Activated CD4-positive, alpha-beta T cell treated with anti-CD3 and anti-CD28 coated beads, Interleukin-2, amount 10 ng/mL, durations not matched to agents 24 days and 14 days (primary cell): ENCODE measurements at places on chromosomes 11 and 22.

- H3K4me3 ChIP-seq = no peak overlapping the region
- peaks cover 2% of the 10 kb centered on the region for H3K4me1 ChIP-seq
- no peaks in the 10 kb centered on the region for H3K36me3 ChIP-seq
- no peak for DNase-seq
Observed at GRCh38 chr11:10581481-10582019, 13.1 kb upstream of the LYVE1 start.

- peaks cover 5% of the 10 kb centered on the region for H3K4me1 ChIP-seq
- H3K4me3 ChIP-seq = no peak overlapping the region
- H3K36me3 ChIP-seq = no peaks in the 10 kb centered on the region
- H3K27me3 ChIP-seq = peaks cover 9% of the 10 kb centered on the region
- H3K27ac ChIP-seq = no peak overlapping the region
Observed at GRCh38 chr11:69887841-69888427, 68.7 kb upstream of the FGF3 start.

GRCh38 chr11:79253280-79253679 lies 187.6 kb downstream of the TENM4 start:
- no peaks in the 10 kb centered on the region for H3K4me1 ChIP-seq
- peaks cover 1% of the 10 kb centered on the region for H3K27me3 ChIP-seq
- no peaks in the 10 kb centered on the region for H3K36me3 ChIP-seq
- DNase-seq = no peak
- no peak overlapping the region for H3K27ac ChIP-seq

- H3K27me3 ChIP-seq = peaks cover 24% of the 10 kb centered on the region
- no peaks in the 10 kb centered on the region for H3K36me3 ChIP-seq
- H3K27ac ChIP-seq = no peak overlapping the region
Observed at GRCh38 chr11:77479746-77480352, 6.0 kb upstream of the PAK1 start.

- H3K27me3 ChIP-seq = no peaks in the 10 kb centered on the region
- peak; percentile 95 for DNase-seq
- peaks cover 80% of the 10 kb centered on the region for H3K4me1 ChIP-seq
Observed at GRCh38 chr11:48055292-48056132, 75.2 kb downstream of the PTPRJ start.

DNA sequence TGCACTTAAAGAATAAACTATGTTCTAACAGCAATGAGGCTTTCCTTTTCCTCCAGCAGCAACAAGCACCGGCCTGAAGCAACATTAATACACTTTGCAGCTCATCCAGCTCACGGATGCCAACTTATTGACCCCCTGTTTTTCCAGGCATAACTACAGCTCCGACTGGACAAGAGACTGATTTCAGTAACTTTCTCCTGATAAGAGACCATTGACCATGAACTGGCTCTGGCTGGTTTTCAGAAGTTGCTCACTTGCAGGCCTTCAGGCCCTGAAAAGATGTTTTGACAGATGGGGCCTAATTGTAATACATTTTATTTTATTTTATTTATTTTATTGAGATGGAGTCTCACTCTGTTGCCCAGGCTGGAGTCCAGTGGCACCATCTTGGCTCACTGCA lies 27.5 kb downstream of the GGT5 start:
- H3K27me3 ChIP-seq = no peaks in the 10 kb centered on the region
- no peak overlapping the region for H3K27ac ChIP-seq
- DNase-seq = no peak

DNA sequence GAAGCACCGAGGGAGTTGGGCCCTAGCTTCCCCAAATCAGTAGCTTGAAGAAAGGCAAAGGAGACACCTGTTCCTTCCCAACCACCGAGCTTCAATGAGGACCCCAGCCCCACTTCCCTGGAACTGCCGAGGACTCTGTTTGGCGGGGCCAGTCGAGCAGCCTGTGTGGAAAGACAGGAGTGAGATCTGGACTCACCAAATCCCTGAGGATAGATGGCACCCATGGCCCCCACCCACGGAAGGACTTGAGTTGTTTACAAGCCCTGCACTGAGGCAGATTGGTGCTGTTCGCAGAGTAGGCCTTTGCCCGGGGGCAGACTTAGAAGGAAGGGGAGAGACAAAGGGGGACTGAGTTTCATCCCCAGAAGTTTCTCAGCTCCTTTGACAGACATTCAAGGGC lies 64.6 kb downstream of the FEZ1 start:
- no peaks in the 10 kb centered on the region for H3K4me1 ChIP-seq
- no peak overlapping the region for H3K27ac ChIP-seq
- no peak overlapping the region for H3K4me3 ChIP-seq
- no peaks in the 10 kb centered on the region for H3K36me3 ChIP-seq
- peaks cover 14% of the 10 kb centered on the region for H3K27me3 ChIP-seq
- no peak for DNase-seq

DNA sequence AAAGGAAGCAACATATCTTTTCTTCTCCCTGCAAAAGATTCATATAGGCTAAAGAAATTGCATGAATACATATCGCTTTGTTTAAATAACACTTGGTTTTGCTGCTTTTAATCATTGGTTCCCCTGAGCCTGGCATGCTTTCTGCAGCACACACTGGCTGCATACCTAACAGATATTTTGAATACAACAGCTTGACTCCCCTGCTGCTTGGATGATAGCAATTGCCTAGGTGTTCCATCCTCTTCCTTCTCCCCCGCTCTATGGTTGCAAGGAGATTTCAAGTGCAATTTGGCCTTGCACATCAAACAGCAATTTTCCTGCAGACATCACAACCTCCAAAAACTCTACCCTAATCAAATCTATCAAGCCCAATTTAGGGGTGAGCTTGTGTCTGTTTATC lies 430.0 kb downstream of the NTM start:
- no peaks in the 10 kb centered on the region for H3K36me3 ChIP-seq
- no peaks in the 10 kb centered on the region for H3K27me3 ChIP-seq
- no peak for DNase-seq
- no peak overlapping the region for H3K27ac ChIP-seq
- no peak overlapping the region for H3K4me3 ChIP-seq

DNA sequence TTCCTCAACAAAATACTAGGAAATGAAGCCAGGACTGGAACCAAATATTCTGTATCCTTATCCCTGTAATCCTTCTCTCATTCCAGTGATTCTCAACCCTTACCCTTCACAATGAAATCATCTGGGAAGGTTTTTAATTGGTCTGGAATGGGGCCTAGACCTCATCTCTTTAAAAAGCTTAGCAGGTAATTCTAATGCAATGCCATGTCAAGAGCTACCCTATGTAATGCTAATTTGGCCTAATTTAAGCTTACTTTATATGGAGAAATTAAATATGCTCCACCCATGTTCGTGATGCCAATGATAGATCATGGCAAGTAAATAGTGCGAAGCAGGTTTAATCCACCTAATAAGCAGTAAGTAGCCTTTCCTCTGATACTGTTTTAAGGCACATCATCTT lies 101.7 kb downstream of the SGSM3 start:
- H3K27me3 ChIP-seq = no peaks in the 10 kb centered on the region
- H3K4me3 ChIP-seq = no peak overlapping the region
- no peak overlapping the region for H3K27ac ChIP-seq
- H3K36me3 ChIP-seq = no peaks in the 10 kb centered on the region
- peaks cover 10% of the 10 kb centered on the region for H3K4me1 ChIP-seq
- no peak for DNase-seq

DNA sequence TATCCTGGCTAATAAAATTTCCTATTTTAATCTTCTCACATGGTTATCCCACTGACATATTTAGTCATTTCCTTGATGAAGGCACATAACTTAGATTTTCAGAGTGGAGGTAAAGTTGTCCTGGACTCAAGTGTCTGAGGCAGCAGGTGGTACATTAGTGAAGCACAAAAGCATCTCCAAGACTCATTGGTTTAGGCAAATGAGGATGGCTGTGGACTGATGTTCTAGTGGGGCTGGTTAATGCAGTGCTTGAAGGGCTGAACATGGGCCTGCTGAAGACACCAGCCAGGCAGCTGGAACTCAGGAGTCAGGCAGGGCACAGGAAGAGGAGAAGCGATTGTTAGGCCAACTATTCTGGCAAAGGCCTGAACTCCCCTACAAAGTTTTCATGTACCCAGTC lies 76.3 kb upstream of the SESN3 start:
- no peak overlapping the region for H3K4me3 ChIP-seq
- H3K27me3 ChIP-seq = no peaks in the 10 kb centered on the region
- DNase-seq = no peak
- H3K36me3 ChIP-seq = no peaks in the 10 kb centered on the region
- no peak overlapping the region for H3K27ac ChIP-seq

- H3K4me1 ChIP-seq = no peaks in the 10 kb centered on the region
- H3K4me3 ChIP-seq = no peak overlapping the region
- H3K27ac ChIP-seq = no peak overlapping the region
- H3K36me3 ChIP-seq = no peaks in the 10 kb centered on the region
Observed at GRCh38 chr11:119772641-119773415, 43.8 kb upstream of the NECTIN1 start.

DNA sequence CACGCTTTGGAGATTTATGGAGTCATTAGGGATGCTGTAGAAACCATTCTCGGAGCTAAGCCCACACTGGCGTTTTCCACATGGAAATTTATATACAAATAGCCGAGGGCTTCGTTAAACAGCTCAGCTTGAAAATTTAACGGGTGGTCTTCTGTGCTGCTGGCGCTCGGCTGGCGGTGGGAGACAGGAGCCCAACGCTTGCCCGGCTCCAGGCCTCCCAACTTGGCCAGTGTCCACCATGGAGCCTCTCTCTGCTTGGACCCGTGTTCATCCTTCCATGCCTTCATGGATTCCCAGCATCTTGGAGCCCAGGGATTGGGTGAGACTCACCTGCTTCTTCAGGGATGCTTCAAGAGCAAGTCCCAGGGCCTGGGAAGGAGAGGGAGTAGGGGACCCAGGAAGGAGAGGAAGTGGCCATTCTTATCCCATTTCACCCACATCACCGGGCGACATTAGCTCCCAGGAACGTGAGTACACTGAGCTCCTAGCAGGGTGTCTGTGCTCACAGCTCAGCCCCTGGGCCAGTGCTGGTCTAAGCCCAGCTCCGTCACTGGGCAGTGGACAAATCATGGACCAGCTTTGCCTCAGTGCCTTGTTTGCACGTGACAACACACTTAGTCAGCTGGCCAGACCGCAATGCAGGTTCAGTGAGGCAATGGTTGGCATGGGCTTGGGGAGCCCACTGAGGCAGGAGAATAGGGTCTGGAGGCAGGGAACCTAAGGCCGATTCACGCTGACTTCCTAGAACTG lies 944.3 kb downstream of the BRD1 start:
- H3K27me3 ChIP-seq = no peaks in the 10 kb centered on the region

GRCh38 chr11:116930177-116930576 lies 92.8 kb upstream of the APOA1 start:
- peak; percentile 86 for DNase-seq
- H3K4me1 ChIP-seq = peaks cover 55% of the 10 kb centered on the region
- H3K36me3 ChIP-seq = peaks cover 25% of the 10 kb centered on the region
- peak overlapping the region; percentile 88 for H3K4me3 ChIP-seq
- no peaks in the 10 kb centered on the region for H3K27me3 ChIP-seq

DNA sequence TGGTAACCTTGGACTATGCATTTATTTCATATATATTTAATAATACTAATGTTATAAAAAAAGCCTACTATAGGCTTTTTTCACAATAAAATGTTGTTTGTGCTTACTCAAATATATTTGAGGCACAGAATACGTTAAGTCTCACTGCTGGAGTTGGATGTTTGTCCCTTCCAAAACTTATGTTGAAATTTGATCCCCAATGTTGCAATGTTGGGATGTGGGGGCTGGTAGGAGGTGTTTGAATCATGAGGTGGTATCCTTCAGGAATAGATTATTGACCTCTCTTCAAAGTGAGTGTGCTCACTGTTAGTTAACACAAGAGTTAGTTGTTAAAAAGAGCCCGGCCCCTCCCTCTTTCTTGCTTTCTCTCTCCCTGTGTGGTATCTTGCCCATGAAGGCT lies 1295.9 kb downstream of the JRKL start:
- no peaks in the 10 kb centered on the region for H3K36me3 ChIP-seq
- H3K27ac ChIP-seq = no peak overlapping the region
- no peaks in the 10 kb centered on the region for H3K4me1 ChIP-seq

- no peaks in the 10 kb centered on the region for H3K4me1 ChIP-seq
- no peak overlapping the region for H3K27ac ChIP-seq
- no peak for DNase-seq
Observed at GRCh38 chr11:125226031-125226430, 61.5 kb downstream of the PKNOX2 start.

DNA sequence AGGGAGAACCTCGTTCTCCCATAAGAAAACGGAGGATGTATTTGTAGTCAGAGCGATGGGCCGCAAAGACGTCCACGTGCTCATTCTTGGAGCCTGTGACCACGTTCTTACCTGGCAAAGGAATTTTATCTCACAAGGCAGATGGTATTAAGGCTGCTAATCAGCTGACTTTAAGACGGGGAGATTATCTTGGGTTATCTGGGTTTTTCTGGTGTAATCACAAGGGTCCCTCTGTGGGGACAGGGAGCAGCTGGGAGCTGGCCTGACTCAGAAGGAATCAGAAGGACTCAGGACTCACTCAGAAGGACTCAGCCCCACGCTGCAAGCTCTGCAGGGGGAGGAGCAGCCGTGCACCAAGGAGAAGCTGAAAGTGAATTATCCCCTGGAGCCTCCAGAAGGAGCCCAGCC lies 7.5 kb upstream of the SIGIRR start:
- no peaks in the 10 kb centered on the region for H3K27me3 ChIP-seq
- peaks cover 6% of the 10 kb centered on the region for H3K4me1 ChIP-seq
- no peak overlapping the region for H3K4me3 ChIP-seq
- peaks cover 18% of the 10 kb centered on the region for H3K36me3 ChIP-seq

DNA sequence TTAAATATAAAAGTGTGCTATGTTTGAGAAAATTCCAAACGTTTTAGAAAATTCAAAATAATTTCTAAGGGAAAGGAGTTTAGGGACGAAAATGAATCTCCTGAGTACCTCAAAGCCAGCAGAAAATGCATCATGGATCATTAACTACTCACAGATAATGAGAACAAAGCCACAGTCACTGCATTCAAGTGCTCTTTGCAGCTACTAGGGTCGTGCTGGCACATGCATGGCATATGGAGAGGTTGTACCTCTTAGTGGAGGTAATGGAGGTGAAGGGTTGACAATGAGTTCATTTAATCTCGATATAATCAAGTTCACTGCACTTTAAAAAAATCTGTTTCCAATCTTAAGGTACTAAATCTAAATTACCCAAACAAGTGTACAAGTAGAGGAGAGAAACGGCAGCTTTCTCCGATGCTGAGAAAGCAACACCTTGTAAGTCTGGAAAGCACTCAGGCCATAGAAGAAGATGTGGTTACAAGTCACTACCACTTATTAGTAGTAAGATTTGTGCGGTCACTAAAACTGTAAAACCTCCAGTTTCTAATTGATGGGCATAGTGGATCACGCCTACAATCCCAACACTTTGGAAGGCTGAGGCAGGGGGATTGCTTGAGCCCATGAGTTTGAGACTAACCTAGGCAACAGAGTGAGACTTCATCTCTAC lies 261.1 kb upstream of the ANO3 start:
- no peak overlapping the region for H3K4me3 ChIP-seq
- no peak overlapping the region for H3K27ac ChIP-seq
- no peaks in the 10 kb centered on the region for H3K4me1 ChIP-seq
- H3K27me3 ChIP-seq = no peaks in the 10 kb centered on the region
